Activated CD8-positive, alpha-beta memory T cell treated with anti-CD3 and anti-CD28 coated beads for 24 hours (primary cell): ENCODE measurements at places on chromosomes 2 and 18.

GRCh38 chr2:4122726-4123125, 419.4 kb downstream of the DCDC2C start:
- DNase-seq = no peak

- no peak for DNase-seq
These were observed 42.9 kb downstream of the SH3BP4 start for GRCh38 chr2:234994438-234995321.

DNA sequence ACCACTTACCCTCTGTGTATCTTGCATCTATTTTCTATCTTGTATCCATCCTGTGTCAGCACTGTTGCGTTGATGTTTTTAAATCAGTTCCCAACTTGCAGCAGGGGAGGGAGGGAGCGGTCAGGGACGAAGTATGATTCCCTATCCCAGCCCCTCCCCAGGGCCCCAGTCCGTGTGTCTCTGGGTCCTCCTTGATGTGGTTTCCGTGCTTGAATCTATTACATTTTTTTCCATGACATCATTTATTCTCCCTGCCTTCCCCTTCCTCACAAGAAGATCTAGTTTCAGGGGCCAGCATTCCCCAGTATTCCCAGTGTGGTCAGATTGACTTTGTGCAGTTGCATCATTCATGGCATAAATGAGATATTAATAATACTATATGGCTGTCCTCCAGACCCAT, 479.3 kb downstream of the PTPRM start:
- no peak for DNase-seq

DNA sequence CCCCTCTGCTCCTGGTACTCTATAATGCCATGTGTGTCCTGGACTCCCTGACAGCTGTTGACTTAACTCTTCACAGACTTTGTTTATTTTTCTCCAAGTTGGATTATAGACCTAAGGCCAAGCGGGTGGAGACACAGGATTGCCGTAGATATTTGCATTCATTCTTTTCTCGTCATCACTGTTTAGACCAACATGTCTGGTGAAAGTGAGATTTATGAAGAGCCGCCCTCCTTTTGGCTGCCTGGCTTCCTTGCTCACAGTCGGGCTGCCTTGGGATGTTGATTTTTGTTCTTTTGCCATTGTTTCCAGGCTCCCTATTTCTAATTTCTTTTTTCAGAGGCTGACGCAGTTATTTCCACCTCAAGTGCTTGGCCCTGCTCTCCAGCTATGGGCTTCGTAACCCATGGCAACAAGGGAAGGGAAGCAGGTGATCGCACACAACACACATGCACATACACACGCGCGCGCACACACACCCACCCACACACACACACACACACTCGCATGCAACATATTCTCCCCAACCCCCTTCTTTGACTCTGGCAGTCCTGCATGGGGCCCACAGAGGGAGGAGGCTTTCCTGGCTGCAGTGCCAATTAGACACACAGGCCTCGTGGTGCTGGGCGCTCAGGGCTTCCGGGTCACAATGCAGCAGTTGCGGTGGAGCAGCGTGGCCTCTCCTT, 296.5 kb downstream of the MTX2 start:
- DNase-seq = no peak

DNA sequence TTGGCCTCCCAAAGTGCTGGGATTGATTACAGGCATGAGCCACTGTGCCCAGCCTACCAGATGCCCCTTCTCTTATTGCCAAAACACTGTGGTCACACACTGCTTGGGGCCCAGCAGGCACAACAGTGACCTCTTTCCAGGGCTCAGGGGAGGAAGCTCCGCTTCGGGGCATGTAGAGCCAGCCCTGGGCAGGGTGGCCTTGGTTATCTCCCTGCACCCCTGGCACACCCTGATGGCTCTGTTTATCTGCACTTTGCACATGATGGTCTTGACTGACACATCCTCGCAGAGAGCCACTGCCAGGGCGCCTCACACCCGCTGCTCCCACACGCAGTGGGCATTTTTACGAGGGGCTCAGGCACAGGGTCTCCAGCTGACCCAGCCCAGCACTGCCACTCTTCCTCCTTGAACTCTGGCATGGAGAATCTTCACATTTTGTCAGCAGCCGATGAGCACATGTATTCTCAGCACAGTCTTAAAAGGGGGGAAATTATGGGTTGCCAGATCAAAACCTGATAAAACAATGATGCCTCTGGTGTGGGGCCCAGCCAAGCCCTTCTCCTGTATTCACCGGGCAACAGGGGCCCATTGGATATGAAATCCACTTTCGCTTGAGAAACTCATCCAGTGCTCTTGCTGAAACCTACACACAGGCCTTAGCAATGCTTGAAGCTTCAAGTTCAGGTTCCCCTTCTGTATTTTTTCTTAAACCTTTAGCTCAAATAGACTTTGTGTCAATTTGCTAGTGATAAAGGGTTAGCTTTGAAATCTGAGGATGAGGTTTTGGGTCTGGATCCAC, 5.9 kb downstream of the GYPC start:
- no peak for DNase-seq

DNA sequence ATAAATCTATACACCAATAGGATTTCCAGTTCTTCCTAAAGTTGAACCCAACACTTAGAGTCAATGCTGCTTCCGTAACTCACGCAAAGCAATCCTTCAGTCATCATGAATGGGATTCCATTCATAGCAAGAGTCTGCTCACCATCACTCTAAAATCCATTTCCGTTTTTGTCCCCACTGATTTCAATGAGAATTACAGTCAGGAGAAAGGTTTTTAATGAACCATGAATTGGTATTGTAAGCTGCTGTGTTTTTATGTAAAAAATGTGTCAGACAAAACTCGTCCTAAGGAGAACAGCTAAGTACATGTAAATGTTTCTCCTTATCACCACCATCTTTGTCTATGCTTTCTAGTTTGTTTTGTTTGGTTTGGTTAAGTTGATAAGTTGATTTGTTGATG, 391.5 kb downstream of the IRS1 start:
- no peak for DNase-seq

DNA sequence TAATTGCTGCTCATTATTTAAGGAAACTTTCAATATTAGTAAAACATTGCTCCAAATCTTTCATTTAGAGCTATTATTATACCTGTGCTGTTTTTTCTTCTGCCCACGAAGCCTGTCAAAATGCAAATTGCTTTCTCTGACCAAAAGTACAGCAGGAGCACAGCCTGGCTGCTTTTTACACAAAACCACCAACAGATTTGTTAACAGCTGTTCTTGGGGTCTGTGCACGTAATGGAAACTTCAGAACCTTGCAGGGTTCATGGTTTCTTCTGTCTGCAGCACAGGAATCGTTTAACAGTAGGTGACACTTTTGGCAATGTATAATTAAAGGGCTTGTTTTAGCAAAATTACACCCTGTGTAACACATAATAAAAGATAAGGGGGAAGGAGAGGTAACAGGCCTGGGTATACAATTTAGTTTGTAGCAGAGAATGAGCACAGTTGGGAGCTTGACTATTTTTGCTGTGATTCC, 447.3 kb downstream of the KCNJ3 start:
- no peak for DNase-seq

GRCh38 chr2:189641002-189641401, 20.3 kb upstream of the ASNSD1 start:
- no peak for DNase-seq

DNA sequence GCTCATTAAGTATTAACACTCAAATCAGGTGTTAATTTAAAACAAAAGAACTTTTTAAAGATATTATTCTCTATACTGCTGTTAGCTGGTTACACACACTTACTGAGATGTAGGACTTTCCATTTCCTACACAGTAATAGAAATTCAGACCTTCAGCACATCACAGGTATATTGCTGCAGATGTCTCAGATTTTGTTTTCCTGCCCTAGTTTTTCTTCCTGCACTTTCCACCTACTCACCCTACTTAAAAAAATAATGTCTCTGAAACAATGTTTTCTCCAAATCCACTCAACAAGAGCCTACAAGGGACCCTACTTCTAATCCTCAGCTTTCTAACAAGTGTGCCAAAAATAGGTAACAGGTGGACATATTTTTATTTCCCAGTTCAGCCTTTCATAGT, 43.9 kb downstream of the DYM start:
- no peak for DNase-seq
